Stimulated activated CD4-positive, alpha-beta T cell treated with anti-CD3 and anti-CD28 coated beads, Interleukin-2, amount 100 ng/mL, for 4 hours (primary cell): ENCODE measurements at places on chromosomes 7 and 10.
A peak's percentile ranks its signal among the peaks of the same experiment; 100 is the strongest.

DNA sequence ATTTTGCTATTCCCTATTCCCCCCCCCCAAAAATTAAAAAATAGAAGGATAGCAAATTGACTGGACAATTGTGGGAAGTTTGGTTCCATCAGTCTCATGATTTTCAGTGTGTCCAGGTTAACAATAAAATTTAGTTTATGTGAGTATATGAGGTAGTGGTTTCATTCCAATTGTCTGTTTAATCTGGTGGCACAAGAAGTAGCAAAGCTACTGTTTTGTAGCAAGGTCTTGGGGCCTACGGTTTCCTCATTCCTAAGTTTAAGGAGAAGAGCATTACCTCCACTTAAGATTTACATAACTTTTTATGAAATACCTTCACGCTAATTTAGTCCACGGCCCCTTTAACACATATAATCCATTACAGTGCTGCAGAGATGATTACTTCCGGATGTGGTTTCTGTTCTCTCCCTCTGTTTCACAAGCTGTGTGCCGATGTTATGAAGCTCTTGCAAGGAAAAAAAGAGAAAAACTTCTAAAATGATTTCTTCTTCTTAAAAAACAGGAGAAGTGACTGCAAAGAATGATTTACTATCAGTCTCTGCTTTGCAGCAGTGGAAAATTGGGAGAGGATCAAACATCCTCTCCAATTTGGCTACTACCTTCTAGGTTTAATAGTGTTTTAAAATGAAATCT is 32.7 kb upstream of the NPVF start:
- no peak for DNase-seq

DNA sequence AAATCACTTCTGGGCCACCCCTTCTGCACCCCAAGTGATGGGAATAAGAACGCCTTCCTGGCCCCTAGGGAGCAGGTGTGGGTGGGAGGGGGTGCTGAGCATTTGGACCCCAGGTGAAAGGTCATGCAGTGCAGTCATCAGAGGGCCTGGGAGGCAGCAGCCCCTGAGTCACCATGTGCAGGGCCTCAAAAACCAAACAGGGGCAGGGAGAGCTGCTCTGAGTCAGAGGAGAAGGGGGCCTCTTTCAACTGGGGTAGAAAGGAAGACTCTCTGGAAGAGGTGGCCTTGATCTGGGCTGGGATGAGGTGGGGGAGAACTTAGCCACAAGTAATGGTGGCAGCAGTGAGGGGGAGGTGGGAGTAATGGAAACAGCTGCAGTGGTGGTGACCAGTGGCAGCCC is 164.3 kb downstream of the BUB3 start:
- DNase-seq = no peak

GRCh38 chr7:91293136-91293535 is 28.9 kb downstream of the FZD1 start:
- DNase-seq = no peak

DNA sequence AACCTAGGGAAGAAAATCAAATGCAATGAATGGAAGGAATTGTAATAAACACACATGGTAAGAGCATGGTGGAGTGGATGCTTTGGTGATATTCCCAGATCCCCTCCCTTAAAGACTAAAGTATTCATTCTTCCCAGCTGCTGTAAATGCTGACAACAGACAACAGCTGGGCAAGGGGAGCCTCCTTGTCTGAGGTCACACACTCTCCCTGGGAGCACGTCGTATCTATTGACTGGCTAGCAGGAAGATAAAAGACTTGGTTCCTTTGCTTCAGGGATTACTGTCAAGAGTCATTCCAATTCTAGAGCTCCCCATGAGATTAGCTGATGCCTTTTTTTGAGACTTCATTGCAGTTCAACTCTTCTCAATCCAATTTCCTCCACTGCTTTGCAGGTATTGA is 443.5 kb upstream of the ETV1 start:
- DNase-seq = no peak

- no peak for DNase-seq
These were observed 66.2 kb downstream of the COL13A1 start for GRCh38 chr10:69867699-69868558.

DNA sequence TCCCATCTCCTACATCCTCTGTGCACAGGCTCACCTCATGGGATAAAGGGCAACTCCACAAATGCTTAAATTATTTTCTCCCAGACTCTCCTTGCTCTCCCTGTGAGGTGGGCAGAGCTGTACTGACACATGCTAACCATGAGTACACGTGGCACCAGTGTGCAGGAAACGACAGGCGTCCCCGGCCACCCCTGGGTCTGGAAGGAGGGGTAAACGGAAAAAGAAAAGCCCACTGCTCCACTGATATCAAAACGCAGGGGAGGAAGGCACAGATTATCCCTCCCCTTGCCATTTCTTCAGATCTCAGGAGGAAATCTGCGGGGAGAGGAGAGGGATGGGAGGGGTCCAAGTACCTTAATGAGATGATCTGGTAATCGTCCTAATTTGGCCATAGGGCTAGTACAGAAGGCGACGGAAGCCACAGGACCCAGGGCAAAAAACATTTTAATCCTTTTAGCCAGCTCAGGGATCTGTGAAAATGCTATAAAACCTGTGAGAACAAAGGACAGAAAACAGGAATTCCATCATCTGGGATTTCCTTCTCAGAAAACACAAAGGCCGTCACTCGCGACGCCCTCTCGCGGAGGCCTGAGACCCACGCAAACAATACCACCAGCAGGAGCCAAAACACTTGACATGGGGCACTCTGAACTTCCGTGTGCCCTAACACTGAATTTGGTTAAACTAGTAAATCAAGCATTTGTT is 17.8 kb upstream of the CH25H start:
- DNase-seq = no peak

DNA sequence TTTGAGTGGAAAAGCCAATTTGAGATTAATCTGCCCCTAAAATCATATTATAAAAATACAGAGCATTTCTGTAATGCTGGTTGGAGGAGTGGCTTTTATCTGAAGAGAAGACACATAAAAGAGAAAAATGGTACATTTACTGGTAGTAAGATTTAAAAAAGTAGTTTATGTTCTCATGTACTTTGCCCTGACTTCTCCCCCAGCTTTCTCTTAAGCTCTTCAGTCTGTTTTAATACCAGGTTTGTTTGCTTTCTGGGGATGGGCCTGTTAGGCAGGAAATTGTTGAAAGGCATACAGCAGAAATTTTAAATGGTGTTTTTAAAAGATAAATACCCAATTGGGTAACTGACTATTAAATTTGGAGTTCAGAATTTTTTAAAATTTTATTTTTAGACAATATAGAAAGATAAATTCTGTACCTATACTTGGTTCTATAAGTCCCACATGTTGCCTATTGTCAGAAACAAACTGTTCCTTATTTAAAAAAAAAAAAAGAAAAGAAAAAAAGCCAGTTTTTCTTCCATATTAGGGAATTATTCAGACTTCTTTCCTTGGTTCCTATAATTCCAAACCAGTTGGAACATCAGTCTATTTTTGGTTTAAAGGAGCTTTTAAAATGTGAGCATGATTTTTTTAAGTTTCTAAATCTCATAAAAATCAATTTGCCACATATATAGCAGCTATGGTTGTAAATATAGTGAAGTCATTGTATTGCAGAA is 136.6 kb downstream of the ARID5B start:
- no peak for DNase-seq

DNA sequence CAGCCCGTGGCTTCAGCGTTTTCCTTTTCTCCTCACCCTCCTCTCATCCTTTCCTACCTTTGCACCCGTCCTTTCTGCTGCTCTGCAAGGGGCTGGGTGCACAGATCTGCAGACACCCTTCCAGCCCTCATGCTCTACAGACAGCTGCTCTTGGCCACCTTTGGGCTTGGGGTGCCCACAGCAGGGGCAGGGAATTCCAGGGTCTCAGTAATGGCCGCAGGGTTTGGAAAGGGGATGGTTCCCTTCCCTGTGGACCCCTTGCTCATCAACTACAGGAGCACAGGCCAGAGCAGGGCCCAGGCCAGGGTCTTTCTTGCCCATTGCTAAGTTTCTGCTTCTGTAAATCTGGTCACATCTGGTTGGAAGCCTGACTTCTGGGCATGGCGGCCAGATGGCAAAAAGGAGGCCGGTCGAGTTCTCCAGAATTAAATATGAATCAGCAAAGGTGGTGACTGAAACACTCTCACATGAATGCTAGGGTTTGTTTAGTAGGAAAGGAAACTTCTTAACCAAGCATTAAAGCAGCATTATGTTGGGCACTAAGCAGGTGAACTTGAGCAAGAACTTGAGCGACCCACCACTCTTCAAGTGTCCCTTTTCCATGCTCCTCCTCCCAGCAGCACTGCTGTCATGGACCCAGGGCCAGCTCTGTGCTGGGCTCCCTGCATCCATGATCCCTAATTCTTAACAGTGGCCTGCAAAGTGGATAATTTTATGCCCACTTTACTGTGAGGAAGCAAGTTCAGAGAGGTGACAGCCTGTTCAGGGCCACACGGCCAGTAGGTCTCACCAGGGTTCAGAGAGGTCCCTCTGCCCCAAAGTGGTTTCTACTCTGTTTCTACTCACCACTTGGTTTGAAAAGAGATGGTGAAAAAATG is 1.5 kb downstream of the ECHDC3 start:
- DNase-seq = no peak

DNA sequence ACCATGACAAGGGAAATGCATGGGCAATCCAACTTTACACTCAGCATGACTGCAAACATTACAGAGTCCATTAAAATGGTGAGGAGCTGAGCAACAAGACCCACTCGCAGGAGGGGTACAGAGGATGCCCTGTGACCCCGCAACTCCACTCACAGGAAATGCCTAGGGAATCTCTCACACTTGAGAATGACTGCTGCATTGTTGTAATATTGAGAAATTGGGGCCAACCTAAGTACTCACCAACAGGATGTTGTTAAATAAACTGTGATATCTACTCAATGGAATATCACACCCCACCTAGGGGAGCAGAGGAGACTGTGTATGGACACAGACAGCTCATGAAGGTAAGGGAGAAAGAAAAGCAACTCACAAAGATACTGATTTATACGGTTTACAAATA is 53.4 kb upstream of the CAMK2B start:
- no peak for DNase-seq

- DNase-seq = no peak
These were observed 231.5 kb downstream of the TNS3 start for GRCh38 chr7:47350425-47350824.

- no peak for DNase-seq
These were observed 85.7 kb upstream of the GPR26 start for GRCh38 chr10:123580426-123580825.

GRCh38 chr10:72637398-72637857 is 11.5 kb upstream of the MICU1 start:
- no peak for DNase-seq

DNA sequence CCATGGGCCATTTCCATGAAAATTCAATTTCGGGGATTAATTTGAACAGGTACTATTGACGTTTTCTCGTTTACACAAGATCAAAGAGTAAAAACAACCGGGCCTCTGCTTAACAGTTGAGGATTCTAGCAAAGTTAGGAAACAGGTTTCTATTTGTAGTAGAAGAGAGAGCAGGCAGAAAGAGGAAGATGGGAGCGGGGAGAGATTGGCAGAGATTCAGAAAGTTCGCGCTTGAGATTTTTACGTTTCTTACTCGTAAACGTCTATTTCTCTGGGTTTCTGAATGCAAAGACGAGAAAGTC is 571 bp upstream of the VWC2 start:
- DNase-seq = no peak

GRCh38 chr10:22253580-22253882 is 35.7 kb upstream of the EBLN1 start:
- DNase-seq = peak; percentile 28

DNA sequence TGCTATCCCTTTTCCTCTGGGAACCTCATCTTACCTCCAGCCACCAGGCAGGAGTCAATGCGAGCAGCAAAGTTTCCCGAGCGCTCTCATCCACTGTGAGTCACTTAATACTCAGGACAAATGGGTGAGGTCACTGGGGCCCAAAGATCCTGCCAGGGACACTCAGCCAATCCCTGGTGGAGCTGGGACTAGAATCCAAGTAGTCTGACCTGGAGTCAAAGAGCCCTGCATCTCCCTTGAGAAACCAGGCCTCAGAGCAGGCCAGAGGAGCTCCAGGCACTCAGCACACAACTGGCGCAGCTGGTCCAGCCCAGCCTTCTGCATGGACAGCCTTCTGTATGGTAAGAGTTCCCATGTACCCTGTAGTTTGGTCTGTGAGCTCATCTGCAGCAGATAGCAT is 142.3 kb downstream of the MAPK8 start:
- DNase-seq = no peak

GRCh38 chr7:36045326-36045725 is 107.7 kb upstream of the EEPD1 start:
- no peak for DNase-seq

- no peak for DNase-seq
These were observed 105.2 kb upstream of the PPIF start for GRCh38 chr10:79241990-79242619.

- no peak for DNase-seq
These were observed 1.9 kb upstream of the KPNA7 start for GRCh38 chr7:99209781-99210180.
